ENCODE measurements at places on chromosomes 1 and 21. TPM values are rescaled to one million over a fixed set of nuclear protein-coding genes. Genes with fewer than 3 reads are reported as not detected.

DNA sequence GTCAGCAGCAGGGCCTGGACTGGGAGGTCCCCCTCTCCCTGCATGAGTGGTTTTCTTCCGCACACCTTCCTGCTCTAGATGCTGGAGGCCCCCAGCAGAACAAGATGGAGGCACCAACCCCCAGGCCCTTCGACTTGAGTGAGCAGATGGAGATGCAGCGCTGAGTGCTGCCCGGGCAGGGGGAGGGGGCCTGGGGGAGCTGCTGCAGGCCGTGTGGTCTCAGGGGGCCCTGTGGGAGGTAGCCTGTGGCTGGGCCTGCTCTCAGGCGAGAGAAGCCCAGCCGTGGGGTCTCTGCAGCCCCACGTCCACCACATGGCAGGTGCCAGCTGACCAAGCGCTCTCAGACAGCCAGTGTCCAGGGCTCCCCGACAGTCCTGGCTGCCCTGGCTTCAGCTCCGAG is 1.2 kb upstream of the FAAP20 start:
- no peak for DNase-seq

The CCSAP gene
- total RNA-seq = 4.6 TPM

- no peak for DNase-seq
These were observed 994 bp upstream of the ACBD6 start for GRCh38 chr1:180503280-180503862.

DNA sequence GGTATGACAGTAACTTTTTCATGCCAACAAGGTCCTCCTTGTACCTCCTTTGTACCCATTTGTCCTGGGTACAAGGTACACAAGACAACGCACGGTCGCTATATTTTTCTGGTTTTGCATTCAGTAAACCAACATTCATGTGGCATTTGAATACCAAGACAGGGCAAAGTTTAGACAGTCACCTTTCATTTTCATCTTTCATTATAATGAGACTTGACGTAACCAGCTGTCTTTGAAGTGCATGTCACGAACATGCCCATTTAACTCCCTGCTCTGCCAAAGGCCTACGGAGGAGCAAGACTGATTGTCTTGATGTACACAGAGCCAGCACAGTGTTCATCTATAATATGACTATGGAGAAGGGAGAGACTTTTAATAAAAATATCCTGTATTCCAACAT is 91.0 kb downstream of the SETD4 start:
- DNase-seq = no peak

The CHIT1 gene
- total RNA-seq = not detected

The CHIA gene
- total RNA-seq = not detected

- no peak for DNase-seq
These were observed 24.8 kb downstream of the NIPAL3 start for GRCh38 chr1:24440436-24440835.

DNA sequence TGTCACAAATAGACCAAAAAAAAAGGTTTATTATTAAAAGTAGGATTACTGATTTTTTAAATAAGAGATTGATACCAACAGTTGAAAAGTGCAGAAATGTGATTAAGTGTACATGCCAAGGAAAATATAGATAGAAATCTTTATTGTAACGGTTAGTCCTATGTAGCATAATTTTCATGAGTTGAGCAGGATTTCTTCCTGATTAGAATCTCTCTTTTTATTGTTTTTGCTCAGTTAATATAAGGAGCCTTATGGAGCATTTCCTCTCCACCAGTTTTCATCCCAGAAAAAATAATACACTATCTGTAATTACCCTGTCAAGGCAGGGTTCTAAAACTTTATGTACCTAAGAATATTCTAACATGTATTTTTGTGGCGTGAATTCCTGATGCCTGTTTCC is 23.4 kb downstream of the CAPZA1 start:
- DNase-seq = no peak

All from liver (tissue), 10 donors.